Stimulated activated CD4-positive, alpha-beta T cell treated with anti-CD3 and anti-CD28 coated beads, Interleukin-1b, Interleukin-23, amount 100 ng/mL, for 24 hours (primary cell): ENCODE measurements at places on chromosomes 3 and 15.

DNA sequence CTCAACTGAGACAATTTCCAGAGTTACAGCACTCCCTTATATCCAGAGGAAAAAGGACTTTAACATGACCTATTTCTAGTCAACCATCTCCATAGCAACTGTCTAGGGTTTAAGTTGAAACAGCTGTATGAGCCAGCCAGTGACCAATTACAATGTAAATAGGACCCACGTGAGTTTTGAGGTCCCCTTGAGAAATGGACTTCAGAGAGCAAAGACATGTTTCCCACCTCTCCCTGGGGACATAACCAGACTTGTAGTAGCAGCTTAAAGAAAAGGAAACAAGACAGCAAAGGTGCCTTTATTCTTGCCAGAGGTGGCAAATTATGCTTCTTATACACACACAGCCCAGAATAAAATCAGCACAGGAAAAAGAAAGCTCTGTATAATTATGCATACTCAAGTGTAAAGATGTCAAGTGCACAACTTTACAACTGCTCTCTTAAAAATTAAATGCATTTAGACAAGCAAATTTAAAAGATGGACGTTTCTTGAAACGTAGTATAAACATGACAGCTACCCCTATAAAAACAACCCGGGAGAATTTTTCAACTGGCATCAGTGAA lies 40.2 kb downstream of the SUMF1 start:
- no peak for DNase-seq

GRCh38 chr3:105836533-105836932 lies 32.3 kb downstream of the CBLB start:
- no peak for DNase-seq

- DNase-seq, result no peak
Measured at GRCh38 chr15:82966671-82967071, 14.2 kb upstream of the HOMER2 start.

GRCh38 chr3:167728176-167728575 lies 6.5 kb downstream of the PDCD10 start:
- no peak for DNase-seq

DNA sequence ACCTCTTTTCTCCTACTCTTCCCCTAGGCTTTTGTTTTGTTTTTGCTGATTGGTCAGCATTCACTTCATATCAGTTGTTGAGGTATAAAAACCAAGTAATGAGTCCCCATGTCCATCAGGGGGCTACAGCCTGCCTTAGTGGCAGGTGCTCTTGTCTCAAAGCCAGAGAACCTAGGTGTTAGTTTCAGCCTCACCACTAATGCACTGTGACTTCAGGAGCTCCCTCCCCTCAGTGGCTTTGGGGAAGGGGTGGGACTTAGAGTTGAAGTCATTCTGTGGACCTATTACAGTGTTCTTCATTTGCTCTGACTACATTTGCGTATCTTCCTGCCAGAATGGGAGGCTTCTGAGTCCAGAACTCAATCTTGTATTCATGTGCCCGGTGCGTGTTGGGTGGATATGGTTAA lies 41.6 kb downstream of the NR2C2 start:
- no peak for DNase-seq

- DNase-seq, result no peak
Measured at GRCh38 chr15:33639978-33640377, 328.3 kb upstream of the CHRM5 start.

DNA sequence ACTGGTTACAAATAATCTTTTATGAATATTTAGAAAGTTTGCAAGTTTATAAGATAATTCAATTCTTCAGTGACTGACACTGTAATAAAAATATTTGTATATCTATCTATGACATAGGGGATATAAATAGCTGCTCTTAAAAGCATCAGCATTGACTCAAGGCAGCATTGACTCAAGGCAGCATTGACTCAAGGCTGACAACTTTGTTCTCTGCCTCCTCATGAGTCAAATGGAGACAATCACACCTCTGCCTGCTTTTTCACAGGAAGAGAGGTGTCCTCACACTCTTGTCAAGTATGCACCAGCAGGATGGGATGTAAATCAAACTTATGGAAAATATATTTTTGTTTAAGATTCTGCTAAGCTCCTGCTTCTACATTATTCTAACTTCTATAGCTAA lies 1173.1 kb downstream of the NSUN3 start:
- DNase-seq, result no peak

- no peak for DNase-seq
Measured at GRCh38 chr3:58025837-58026569, 17.8 kb downstream of the FLNB start.

GRCh38 chr15:63943829-63944680 lies 102.2 kb downstream of the DAPK2 start:
- no peak for DNase-seq

GRCh38 chr3:64184621-64185020 lies 40.6 kb downstream of the PRICKLE2 start:
- DNase-seq, result no peak

- DNase-seq, result no peak
Measured at GRCh38 chr3:157920822-157921700, 185.2 kb downstream of the SHOX2 start.

- no peak for DNase-seq
Measured at GRCh38 chr15:60413231-60413824, 15.5 kb upstream of the ANXA2 start.

- no peak for DNase-seq
Measured at GRCh38 chr3:109336291-109336861, 970 bp downstream of the DPPA4 start.

- DNase-seq, result no peak
Measured at GRCh38 chr3:152717252-152717651, 117.7 kb upstream of the P2RY1 start.

GRCh38 chr3:192731233-192731632 lies 3.9 kb upstream of the FGF12 start:
- no peak for DNase-seq

DNA sequence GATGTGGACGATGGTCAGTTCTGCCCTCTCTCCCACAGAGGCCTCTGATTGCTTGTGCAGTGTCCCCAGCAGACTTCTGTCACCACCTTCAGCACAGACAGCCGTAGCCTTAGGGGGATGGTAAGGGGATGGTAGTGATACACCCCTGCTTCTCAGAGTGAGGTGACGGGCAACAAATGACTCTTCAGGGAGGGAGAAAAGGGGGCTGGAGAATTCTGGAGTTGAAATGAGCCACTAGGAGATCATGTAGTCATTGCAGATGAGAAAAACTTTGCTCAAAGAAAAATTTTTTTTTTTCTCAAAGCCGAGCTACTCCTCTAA lies 29.6 kb upstream of the TIMP4 start:
- no peak for DNase-seq

DNA sequence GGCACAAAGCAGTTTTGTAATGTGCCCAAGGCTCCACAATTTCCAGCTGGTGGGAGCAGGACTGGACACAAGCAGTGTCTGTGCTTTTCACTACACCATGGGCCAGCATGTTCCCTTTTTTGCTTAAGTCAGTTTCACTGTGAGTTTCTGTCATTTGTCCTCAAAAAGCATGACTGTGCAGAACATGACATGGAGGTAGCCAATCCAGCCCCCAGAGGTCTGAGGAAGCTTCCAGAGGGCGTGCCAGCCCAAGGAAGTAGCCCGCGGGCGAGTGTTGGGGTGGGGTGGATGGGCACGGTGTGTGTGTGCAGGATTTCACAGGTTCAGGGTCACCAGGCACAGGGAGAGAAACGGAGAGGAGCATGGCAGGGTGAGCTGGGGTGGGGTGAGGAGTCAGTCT lies 8.0 kb upstream of the EEFSEC start:
- no peak for DNase-seq

DNA sequence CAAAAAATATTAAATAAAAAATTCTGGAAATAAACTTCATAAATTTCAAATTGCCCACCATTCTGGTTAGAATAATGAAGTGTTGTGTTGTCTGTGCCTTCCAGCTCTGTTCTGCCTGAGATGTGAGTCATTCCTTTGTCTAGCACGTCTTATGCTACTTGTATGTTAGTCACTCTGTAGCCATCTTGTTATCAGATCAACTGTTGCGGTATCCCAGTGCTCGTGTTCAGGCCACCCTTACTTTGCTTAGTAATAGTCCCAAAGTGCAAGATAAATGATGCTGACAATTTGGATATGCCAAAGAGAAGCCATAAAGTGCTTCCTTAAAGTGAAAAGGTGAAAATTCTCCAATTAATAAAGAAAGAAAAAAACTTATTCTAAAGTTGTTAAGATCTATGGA lies 527.5 kb downstream of the NAALADL2 start:
- no peak for DNase-seq

DNA sequence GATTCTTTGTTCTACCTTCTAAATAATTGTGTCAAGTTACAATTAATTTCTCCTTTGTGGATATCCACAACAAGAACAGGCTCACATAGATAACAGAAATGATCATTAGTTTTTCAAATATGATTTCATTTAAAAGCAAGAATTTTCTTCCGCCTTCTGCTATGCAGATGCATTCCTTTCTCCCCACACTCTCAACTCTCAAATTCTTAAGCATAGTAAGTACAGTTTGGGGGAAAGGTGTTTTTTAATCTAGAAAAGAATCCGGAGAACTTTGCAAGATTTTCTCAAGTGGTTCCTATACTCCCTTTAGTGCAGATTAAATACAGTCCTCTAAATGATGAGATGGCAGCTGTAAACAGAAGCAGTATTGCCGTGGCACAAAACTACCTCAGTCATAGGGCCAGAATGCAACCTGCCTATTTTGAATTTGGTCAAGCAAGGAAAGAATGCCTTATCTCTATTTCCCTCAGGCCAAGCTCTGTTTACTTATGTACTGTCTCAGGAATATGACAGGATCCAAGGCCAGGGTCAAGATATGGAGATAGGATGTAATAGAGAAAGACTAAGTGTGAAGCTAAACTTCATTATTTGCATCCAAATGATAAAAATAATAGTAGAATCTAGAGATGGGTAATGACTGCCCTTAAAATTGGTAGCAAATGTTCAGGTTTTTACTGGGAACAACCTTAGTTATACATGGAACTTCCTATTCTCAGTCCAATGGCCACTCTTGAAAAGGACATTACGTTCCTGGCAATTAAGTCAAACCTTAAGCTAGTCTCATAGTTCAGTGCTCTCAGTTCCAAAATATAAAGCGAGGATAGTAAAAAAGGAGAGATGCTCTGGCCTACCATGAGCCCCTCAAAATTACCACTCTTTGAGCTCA lies 77.3 kb upstream of the PHLDB2 start:
- DNase-seq, result no peak

DNA sequence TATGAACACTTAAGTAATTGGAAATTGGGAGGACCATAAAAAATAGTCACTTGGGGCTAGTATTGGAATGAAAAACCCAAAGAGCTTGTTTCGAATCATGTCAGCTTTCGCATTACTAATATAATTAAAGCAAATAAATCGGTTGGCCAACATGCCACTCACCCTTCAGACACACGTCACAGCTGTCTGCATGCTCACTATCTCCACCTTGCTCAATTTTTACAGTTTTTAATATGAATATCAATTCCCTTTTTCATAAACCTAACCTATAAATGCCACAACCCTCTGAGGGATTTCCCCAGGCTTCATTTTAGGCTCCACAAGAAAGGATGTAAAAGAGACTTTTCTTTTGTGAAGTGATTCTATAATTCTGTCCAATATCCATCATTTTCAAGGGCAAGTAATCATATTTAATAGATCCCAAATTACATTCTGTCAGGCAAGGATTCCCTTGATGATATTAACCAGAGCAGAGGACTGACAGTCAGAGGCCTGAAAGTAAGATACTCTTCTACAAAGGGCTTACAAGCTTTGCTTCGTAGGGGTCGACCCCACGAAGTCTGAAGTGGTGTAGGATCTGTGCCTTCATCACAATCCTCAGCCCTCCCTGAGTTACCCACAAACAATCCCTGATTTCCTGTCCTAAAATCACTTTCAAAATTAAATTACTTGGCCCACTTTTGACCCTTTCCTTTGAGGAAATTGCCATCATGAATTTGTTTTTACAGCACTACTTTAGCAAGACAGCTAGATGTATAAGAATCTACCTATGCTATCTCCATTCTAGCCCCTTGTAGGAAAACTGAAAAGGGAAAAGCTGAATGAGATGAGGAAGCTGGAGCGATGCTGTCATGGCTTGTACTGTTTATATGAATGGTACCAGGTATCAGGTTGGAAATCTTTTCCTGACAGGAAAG lies 44.5 kb downstream of the NANOGP8 start:
- DNase-seq, result no peak

GRCh38 chr3:103657756-103658155 lies 1222.9 kb downstream of the ZPLD1 start:
- no peak for DNase-seq

DNA sequence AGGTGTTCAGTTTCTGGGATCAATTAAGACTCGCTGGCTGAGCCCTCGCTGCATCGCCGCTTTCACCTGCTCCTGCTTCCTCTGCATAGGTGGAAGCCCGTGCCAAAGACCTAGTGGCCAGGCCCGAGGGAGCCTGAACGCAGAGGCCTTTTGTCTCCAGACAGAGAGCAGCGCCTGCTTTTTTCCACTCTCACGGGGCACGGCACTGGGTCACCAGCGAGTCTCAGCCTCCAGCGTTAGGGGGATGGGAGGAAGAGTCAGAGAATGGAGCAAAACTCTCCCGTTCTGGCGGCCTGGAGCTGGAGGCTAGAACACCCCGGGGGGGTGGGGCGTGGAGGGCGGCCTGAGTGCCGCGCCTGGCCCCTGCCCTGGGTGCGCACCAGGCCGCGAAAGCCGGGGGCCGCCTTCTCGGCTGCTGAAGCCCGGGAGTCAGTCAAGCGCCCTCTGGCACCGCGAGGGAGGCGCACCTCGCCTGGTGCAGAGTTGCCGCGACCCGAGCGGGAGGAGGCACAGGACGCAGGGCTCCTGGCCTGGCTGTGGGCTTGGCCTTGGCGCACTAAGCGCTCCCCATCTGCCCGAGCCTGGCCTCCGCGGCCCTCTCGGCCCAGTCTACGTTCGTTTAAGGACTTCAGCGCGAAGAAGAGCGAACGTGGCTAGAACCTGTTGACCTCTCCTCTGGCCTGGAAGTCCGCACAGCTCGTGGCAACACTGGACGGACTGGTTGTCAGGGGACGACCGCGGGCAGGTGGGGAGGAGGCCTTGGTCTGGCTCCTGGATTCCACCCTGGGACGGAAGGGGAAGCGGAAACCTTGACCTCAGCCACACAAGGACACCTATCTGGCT lies 21.5 kb downstream of the NR2F2 start:
- DNase-seq, result no peak

- no peak for DNase-seq
Measured at GRCh38 chr15:89898614-89899294, 5.0 kb upstream of the AP3S2 start.

GRCh38 chr15:78790027-78790426 lies 21.2 kb downstream of the ADAMTS7 start:
- DNase-seq, result no peak

GRCh38 chr3:13424141-13424844 lies 4.2 kb upstream of the NUP210 start:
- no peak for DNase-seq

- peak; percentile 77 for DNase-seq
Measured at GRCh38 chr15:77013776-77014131, 18.8 kb downstream of the PSTPIP1 start.

DNA sequence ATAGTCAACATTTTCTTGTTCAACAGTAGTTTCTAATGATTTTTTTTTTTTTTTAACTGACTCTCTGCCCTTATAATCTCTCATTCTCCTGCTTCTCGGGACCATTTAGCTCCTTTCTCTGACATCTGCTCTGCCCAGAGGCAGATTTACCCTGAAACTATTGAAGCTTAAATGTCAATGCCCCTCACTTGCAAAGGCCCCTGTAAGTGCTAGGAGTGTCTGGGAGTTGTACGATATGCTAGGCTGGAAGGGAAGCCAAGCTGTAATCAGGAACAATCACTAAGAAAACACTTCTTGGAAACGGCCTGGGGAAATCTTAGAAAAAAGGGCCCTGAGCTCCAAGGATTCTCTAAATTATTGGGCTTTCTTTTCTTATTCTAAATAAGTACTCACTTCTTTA lies 5.8 kb upstream of the PLOD2 start:
- DNase-seq, result no peak
